ENCODE measurements at places on chromosomes 7 and 10.

GRCh38 chr7:6438427-6438826 is 9.3 kb downstream of the DAGLB start:
- DNase-seq, result no peak

- DNase-seq, result no peak
These were observed 1.4 kb upstream of the UFSP1 start for GRCh38 chr7:100890653-100891567.

- no peak for DNase-seq
These were observed 106.7 kb upstream of the INSYN2A start for GRCh38 chr10:127303105-127303504.

DNA sequence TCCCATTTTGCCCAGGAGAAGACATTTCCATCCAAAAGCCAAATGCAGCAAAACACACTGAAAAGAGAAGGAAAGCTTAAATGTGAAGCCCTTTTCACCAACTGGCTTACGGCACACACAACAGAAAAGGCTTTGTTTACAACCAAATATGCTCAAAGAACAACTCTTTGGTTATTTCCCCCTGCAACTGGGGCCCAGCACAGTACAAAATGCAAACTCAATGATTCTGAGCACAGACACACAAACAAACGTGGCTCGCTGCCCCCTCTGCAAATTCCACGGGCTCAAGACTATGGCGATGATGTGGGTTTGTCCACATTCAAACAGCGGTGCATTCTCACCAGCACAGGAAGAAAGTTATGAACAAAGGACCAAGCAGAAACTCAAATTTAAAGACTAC is 5.3 kb downstream of the CPXM2 start:
- DNase-seq, result no peak
